ENCODE measurements at places on chromosomes 4 and X.

DNA sequence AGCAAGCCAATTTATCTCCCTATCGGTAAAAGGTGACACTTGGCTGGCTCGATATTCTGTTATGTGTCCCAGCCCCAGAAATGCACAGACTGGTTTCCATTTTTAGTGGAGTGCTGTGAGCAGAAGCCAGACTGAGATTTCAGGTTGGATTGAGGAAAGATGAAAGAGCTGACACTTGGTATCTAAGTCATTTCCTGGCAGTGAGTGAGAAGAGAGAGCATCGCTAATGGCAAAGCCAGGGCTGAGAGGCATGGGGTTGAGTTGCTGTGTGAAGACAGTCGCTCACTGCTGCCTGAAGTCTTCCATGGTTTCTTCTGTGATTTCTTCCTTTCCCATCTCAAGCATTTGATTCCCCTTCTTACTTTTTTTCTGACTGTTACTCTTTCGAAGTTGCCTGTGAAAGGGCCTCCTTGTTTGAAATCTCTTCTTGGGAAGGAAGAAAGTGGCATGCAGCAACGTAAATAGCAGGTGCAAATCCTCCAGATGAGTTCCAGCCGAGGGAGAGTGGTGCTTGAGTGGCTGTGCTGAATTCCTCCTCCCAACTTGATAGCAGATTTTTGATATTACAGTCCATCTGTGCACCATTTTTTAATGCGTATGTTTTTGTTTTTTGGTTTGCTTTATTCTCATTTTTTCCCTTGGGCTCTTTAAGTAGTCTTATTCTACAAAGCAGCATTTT lies 109.2 kb upstream of the LIMCH1 start:
- DNase-seq, result no peak

DNA sequence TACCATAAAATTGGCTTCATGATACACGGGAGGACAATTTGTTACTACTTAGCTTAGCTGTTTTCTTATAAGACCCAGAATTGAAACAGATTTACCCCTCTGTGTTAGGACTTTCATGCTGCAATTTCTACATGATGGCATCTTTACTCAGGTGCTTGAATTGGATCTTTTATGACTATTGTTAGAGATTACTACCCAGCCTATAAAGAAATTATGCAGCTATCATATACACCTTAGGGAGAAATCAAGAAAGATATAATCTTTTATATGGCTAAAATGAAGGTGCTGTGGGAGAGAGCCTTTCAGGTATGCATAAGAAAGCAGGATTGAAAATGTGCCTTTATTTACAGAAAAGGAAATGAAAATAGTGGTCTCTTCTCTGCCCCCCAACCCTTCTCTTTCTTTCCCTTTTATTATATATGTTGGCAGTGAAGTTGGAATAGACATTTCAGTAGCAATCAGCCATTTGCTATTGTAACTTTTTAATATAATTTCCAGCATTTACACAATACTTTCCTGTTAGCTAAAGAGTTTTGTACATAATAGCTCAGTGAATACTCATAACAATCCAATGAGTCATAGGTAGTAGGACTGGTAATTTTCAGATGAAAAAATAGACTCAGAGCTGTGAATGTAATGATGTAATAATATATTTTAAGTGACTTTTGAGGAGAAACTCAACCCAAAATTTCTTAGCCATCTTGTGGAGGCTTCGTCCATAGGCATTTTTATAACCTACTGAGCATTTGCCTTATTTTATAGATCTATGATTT lies 311.8 kb downstream of the ADGRL3 start:
- DNase-seq, result no peak

GRCh38 chr4:1753697-1754311 lies 32.5 kb downstream of the TACC3 start:
- no peak for DNase-seq

DNA sequence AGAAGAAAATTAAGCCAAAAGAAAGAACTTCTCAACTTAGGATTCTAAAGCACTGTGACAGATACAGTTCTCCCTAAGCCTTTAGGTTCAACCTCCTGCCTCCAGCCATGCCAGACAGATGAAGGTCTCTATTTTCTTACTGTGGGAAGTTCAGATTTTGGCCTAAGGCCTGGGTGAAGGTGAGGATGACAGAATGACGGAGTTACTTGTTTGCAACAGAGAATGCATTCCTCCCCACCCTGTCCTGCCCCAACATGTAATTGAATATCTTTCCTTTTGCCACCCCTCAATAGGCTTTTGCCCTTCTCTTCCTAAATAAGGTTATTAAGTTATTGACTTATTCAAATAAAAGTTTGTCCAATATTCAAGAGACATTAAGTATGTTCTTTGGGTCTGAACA lies 25.6 kb downstream of the SLC16A2 start:
- no peak for DNase-seq

DNA sequence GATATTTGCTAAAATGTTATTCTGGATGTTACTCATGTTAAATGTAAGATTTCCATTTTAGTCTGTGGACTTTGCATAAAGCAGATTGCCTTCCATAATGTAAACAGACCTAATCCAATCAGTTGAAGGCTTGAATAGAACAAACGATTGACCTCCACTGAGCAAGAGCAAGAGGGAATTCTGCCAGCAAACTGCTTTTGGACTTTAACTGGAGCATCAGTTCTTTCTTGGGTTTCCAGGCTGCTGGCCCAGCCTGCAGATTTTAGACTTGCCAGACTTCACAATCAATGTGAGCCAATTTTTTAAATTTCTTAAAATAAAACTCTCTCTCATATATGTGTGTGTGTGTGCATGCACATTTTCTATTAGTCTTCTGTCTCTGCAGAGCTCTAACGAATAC lies 1248.8 kb downstream of the ADGRL3 start:
- DNase-seq, result no peak

DNA sequence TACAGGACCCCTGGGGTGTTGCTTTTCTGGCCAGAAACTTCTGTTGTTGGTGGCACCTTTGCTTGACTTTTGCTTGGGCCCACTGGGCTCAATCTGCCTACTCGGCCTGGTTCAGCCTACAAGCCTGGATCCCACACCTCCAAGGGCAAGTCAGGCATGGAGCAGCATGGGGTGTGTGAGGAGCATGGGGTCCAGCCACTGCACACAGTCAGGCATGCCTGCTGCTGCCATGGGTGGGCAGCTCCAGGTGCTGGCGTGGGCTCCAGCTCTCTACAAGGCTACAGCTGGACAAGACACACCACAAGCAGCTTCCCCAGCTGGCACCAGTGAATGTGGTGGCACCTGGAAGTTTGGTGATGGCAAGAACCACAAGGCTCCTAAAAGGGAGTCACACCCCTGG lies 1683.1 kb upstream of the ADGRL3 start:
- DNase-seq, result no peak

DNA sequence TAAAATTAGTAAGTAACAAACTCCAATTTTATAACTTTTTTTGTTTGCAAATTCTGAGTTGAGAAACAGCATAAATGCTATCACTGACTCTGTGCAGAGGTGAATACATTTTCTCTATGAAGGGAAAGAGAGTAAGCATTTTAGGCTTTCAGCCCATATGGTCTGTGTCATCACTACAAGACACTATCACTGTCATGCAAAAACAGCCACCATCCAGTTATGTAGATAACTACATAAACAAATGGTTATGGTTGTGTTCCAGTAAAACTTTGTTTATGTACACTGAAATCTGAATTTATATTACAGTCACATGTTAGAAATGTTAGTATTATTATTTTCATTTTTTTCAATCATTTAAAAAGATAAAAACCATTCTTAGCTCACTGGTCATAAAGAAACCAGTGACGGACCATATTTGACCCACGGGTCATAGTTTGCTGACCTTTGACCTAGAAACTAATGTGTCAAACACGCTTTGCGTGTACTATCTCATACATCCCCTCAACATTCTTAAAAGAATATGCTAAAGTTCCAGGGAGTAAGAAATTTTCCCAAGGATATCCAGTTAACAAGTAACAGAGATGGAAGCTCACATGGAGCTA lies 29.1 kb downstream of the RASGEF1B start:
- DNase-seq, result no peak

GRCh38 chr4:25128671-25129070 lies 31.6 kb downstream of the SEPSECS start:
- no peak for DNase-seq

GRCh38 chr4:143773998-143774895 lies 73.8 kb upstream of the FREM3 start:
- DNase-seq, result peak; percentile 51

GRCh38 chr4:152180369-152180768 lies 355.5 kb downstream of the FBXW7 start:
- DNase-seq, result no peak

DNA sequence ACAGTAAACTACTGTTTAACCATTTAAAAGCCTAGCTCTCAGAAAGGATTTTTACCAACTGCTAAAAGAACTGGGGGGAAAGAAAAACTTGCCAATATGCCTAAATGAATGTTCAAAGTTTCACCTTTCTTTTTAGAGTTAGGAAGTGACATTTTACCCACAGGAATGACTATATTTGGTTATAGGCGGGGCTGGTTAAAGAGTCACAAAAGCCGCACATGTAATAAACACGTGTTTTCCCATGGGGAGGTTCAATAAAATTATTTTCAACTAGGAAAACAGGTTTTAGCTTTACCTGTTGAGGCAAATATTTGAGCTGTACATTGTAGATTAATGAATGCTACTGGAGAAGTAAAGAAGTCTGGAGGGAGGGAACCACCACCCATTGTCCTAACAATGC lies 41.6 kb upstream of the UGDH start:
- DNase-seq, result peak; percentile 29

- no peak for DNase-seq
Observed at GRCh38 chr4:117515921-117516320, 430.5 kb upstream of the TRAM1L1 start.

DNA sequence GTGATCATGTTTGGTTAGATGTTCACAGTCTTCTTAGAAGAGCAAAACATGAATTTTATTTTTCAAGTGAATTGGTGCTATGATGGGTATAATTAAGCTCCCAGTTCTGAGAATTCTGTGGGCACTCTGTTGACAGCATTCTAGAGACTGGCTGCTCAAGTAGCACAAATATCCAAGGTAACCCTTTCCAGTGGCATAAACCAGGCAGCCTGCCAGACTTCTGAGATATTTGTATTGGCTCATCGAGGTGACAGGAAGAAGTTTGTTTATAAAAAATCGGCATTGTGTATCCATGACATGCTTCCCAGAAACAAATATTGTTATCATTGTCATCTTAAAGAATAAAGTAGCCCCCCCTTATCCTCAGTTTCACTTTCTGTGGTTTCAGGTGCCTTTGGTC lies 28.3 kb downstream of the LANCL3 start:
- peak; percentile 4 for DNase-seq

All from RPMI8226 (cell line).